ENCODE measurements at places on chromosomes 1 and 21. TPM values are rescaled to one million over a fixed set of nuclear protein-coding genes. Genes with fewer than 3 reads are reported as not detected.

GRCh38 chr1:48873944-48874343 lies 97.3 kb upstream of the BEND5 start:
- no peak for DNase-seq

DNA sequence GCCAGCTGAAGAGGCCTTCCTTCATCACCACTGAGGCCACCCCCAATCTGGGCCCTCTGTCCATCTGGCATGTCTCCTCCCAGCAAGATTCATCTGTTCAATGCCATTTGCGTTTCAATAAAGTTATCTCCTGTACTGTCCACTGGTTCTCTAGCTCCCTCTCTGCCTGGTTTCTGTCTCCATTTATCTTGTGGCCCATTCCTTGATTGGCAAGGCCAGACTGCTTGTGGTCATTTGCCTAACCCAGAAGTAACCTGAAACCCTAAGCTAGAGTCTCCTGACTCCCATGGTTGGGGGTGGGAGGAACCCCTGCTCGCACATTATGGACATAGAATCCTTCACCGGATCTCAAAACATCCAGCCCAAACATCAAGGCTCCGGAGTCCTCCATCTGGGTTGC lies 2.1 kb upstream of the IPO9 start:
- DNase-seq = no peak

DNA sequence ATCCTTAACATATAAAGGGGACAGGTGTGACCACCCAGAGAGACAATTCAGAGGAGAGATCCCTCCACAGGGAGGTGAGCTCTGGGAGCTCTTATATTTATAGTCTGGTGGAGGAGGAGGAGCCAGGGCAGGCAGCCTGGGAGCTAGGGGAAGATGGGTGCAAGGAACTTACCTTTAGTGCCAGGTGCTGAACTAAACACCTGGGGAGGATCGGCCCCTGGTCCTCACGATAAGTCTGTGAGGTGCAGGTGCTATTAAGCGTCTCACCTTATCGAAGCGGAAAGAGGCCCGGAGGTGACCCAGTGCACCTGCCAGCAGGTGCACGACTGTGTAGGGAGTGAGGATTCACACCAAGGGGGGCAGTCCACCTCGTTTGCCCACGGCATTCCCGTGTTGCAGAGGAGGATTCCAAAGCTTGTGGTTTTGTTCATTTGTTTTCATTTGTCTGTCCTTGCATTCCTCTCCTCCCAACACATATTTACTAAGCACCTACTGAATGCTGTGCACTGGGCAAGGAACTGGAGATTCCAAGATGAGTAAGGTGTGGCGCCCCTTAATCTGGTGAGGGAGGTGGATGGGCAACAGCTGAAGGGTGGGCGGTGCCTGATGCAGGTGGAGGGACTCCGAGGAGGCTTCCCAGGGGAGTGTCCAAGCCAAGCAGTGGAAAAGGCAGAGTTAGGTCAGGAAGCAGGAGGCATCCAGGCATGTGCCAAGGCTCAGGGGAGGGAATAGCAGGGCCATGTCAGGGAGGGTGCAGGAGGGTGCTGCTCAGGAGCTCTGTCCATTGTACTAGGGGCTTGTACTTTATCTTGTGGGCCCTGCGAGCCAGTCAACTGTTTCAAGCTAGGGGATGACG lies 11.5 kb downstream of the ARHGEF10L start:
- DNase-seq = no peak

DNA sequence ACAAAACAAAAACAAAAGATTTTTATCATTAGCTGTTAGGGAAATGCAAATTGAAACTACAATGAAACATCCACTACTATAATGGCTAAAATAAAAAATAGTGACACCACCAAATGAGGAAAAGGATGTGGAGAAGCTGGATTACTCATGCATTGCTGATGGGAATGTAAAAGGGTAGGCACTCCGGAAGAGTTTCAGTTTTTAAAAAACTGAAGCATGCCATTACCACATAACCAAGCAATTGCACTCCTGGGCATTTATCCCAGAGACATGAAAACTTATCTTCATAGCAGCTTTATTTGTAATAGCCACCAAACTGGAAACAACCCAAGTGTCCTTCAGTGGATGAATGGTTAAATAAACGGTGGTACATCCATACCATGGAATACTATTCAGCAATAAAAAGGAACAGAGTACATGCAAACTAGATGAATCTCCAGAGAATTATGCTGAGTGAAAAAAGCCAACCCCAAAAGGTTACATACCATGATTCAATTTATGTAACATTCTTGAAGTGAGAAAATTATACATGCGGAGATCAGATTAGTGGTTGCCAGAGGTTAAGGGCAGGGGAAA lies 14.5 kb upstream of the CFAP298 start:
- no peak for DNase-seq

GRCh38 chr1:175808999-175809398 lies 65.6 kb upstream of the TNR start:
- DNase-seq = no peak

- no peak for DNase-seq
Measured at GRCh38 chr1:54615531-54616279, 7.6 kb downstream of the FAM151A start.

DNA sequence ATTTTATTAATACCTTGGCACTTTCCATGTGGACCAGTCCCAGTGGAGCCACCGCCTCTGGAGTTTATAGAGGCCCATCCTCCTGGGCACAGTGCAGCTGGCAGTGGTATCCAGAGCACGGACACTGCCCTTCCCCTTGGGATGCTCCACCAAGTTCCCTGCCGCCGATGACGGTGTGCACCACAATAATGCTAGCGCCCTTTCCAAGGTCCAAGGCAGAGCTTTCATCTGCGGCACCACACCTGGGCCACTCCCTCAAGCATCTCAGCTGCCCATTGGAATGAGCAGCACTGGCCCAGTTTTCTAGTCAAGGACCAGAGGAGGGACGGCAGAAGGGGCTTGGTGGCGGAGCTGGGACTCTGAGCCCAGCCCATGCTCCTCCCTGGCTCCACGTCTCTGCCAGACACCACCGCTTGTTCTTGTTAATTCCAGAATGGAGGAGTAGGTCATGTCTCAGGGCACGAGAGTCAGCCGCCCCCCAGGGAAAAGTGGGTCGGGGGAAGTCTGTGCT lies 24.5 kb downstream of the SIM2 start:
- DNase-seq = no peak

GRCh38 chr1:211632117-211632807 lies 43.2 kb downstream of the NEK2 start:
- DNase-seq = peak; percentile 13

DNA sequence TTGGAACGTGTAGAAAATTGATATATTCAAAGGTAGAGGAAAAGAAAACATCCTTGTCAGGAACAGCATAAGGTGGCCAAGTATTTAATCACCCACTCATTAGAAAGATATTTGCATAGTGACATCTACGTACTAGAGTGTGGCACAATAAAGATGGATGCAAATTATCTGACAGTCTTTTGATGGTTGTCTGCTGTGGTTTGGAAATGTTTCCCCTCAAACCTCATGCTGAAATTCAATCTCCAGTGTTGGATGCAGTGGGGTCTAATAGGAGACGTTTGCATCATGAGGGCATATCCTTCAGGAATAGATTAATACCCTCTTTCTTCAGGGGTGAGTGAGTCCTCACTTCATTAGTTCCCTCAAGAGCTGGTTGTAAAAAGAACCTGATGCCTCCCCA lies 34.1 kb upstream of the RUNX1 start:
- DNase-seq = no peak

GRCh38 chr1:185694081-185694480 lies 40.1 kb upstream of the HMCN1 start:
- DNase-seq = peak; percentile 55

DNA sequence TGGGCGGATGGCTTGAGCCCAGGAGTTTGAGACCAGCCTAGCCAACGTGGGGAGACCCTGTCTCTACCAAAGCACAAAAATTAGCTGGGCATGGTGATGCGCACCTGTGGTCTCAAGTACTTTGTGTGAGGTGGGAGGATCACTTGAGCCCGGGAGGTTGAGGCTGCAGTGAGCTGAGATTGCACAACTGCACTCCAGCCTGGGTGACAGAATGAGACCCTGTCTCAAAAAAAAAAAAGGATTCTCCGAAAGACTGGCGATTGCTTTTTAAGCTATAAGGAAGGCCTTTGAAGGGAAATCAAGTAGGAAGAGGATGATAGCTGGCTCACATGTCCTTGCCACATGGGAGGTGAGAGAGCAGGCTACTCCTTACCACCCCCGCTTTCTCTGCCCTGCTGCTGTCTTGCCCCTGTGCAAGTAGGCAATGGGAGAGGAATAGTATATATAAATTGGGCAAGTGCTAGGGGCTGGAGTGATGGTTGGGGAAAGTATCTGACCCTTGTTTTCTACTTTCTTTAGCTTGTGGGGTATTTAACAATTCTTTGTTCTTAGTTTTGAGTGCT lies 3.8 kb upstream of the LAMTOR5 start:
- DNase-seq = no peak

DNA sequence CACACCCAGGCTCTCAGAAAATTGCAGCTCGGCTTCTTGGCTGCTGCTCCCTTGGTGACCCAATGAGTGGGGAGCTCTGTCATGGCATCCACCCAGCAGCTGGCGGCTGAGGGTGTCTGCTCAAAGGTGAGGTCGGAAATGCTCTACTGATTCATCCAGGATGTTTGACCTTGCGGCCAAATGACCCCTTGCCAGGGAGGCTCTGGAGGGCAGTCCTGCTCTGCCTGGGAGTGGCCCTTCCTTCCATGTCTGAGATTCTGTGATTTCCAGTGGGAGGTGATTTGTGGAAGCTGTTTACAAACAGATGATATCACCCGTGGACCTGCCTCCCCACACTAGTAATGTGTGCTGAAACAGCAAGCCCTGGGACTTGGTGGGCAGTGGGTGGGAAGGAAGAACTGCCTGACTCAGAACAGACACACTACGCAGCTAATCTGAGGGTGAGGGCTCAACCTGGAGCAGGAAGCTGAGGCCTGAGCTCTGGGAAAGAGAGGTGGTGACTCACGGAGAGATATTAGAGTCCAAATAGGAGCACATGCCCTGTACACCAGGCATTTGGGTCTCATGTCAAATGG lies 3.0 kb downstream of the CRCT1 start:
- no peak for DNase-seq

GRCh38 chr21:24423546-24423945 lies 1183.7 kb downstream of the MRPL39 start:
- DNase-seq = no peak

- no peak for DNase-seq
Measured at GRCh38 chr1:84665703-84666317, 24.5 kb downstream of the SSX2IP start.

- peak; percentile 87 for DNase-seq
Measured at GRCh38 chr1:39666772-39667171, 5.1 kb downstream of the NT5C1A start.

- no peak for DNase-seq
Measured at GRCh38 chr1:109118089-109118488, 4.2 kb downstream of the ELAPOR1 start.

DNA sequence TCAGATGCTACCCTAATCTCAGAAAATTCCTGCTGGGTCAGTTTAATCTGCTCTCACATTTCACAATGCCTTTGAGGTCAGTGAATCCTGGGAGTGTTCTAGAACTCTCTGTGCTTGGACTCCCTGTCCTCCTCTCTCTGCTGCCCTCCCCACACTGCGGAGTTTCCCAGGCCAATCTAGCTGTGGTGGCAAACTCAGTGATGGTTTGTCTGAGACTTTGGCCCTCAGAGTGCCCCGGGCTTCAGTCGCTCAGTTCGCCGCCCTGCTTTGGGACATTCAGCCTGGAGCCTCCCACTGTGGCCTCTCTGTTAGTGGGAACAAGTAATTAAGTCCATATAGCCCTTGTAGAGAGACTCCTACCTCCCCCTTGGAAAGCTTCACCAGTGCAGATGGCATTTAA lies 7.1 kb downstream of the C1orf226 start:
- no peak for DNase-seq

DNA sequence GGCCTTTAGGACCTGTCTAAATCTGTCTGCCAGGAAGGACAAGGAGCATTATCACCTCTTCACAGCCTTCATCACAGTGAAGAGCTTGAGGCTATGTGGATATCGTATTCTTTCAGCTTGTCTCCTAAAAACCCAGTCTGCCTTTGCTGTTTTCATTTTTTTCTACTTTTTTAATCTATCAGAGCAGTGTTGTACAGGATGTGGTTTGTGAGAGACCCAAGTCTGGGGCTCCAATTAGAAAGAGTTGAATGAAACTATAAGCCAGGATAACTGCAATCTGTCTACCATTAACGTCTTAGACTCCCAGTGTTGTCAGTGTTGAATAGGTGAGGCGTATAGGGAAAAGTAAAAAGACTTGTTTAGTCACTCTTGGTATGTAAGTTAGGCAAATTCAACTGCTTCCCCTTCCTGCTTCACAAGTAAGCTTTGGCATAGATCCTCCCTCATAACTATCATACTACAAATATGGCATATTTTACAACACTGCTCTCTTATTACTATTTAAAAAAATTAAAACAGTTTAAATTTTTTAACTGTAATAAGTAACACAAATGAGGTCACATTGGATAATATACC lies 1225.8 kb upstream of the PRMT6 start:
- DNase-seq = no peak

DNA sequence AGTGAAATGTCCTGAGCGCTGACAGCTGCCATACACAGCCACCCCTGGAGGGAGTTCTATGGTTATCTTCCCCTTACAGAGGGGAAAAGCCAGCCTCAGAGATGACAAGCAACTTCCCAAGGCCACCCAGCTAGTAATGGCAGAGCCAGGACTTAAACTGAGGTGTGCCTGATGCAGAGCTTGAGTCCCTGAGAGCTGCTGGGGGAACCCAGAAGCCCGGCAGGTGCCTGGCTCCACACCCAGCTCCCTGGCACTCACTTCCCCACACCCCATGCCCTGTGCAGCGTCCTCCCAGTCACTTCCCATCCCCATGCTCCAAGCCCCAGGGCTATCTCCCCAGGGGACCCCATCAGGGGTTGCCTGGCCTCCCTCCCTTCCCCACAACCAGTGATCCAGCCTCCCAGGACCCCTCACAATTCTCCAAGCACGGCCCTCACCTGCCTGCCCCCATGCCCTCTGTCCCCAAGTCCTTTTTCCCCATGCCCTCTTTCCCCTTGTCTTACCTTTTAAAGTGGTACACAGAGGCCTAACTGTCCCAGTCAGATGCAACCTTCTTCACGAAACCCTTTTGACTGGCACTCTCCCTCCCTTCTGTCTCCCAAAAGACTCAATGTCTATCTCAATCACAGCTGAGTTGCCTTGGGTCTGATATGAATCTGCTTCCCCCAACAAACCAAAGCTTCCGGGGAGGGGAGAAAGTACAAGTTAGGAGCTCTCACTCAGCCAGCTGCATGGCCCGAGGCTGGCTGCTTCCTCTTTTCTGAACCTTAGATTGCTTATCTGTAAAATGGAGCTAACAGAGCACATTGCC lies 39.8 kb upstream of the LRP8 start:
- DNase-seq = peak; percentile 63

DNA sequence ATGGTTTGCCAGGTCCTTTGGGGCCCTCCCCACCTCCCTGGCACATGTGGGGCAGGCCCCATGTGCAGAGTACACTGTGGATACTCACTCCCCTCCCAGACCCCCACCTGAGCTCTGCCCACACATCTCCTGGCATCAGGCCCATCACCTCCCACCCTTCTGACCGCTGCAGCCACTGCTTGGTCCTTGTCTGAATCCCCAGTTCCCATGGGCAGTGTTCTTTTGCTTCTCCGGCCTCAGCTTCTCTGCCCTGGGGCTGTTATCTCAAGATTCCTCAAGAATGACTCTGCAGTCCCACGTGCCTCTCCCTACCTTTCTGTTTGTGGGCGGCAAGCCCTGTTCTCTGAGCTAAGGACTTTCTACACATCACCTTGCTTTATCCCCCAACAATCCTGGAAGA lies 187.7 kb upstream of the EDN2 start:
- no peak for DNase-seq

The RCC2 gene
- total RNA-seq = 145 TPM

The FMN2 gene
- total RNA-seq = not detected

The CLCA1 gene
- not detected for total RNA-seq

The ESRRG gene
- total RNA-seq = not detected

The HNRNPCL2 gene
- total RNA-seq = not detected

The LCE2B gene
- total RNA-seq = not detected

The AGT gene
- total RNA-seq = not detected

The SELP gene
- total RNA-seq = 0.50 TPM

The PCAT6 gene
- total RNA-seq = 2.4 TPM

All from activated CD8-positive, alpha-beta T cell treated with anti-CD3 and anti-CD28 coated beads for 36 hours (primary cell).